Esophagus (tissue), 2 donors: ENCODE measurements at places on chromosomes 3 and 15. TPM values are rescaled to one million over a fixed set of nuclear protein-coding genes. Genes with fewer than 3 reads are reported as not detected.

Gene ACAN
- 0.04 TPM for polyA plus RNA-seq

Gene GABRR3
- polyA plus RNA-seq: not detected

Gene GPR87
- 75.3 TPM for polyA plus RNA-seq

Gene GNL3
- 103 TPM for polyA plus RNA-seq

Gene CSPG4
- 4.0 TPM for polyA plus RNA-seq

Gene ARPP21
- 0.01 TPM for polyA plus RNA-seq
